ENCODE measurements at places on chromosomes 1 and 21. TPM values are rescaled to one million over a fixed set of nuclear protein-coding genes. Genes with fewer than 3 reads are reported as not detected.

DNA sequence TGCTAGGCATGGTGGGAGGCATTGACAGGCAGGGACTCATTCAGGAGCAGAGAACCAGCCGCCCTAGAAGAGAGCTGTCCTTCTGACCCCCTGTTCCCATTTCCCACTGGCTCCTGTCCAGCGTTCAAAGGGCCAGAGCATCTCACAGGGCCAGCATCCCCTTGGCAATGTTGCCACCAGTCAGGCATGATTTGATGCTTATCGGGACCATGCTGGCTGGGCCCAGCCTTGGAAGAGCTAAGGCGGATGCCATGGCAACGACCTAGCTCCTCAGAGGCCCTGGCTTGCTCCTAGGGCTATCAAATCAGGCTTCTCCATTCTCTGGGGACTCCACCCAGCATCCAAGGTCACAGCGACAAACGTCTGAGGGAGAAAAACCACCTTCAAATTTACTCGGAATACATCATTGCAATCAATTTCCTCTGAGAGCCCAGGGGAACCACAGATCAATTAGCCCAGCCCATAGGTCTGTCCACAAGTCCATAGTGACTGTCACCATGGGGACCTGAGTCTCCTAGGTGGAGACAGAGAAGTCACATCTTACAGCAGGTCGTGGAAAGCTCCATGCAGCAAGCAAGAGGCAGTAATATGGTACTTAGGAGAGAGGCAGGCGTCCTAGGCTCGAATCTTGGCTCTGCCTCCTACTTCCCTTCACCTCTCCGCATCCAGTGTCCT is 14.1 kb upstream of the VWA5B1 start:
- DNase-seq: no peak

Gene GPR157
- polyA plus RNA-seq: 1.5 TPM

DNA sequence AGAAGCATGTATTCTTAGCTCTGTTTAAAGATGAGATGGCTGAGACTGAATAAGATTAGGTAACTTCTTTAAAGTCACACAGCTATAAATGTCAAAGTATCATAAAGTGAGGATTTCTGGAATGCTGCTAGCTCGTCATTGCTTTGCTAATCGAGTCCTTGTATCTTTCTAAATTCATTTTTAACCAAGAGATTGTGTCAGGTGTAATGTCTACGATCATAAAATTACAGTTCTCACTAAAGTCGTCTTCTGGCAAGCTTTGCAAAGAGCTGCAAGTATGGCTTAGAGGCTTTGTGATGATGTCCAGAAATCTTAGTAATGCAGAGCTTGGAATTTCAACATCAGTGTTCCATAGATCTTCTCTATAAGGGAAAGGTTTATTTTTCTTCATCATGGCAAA is 569.8 kb downstream of the LMO4 start:
- DNase-seq: no peak

Gene MATN1
- polyA plus RNA-seq: 0.17 TPM

DNA sequence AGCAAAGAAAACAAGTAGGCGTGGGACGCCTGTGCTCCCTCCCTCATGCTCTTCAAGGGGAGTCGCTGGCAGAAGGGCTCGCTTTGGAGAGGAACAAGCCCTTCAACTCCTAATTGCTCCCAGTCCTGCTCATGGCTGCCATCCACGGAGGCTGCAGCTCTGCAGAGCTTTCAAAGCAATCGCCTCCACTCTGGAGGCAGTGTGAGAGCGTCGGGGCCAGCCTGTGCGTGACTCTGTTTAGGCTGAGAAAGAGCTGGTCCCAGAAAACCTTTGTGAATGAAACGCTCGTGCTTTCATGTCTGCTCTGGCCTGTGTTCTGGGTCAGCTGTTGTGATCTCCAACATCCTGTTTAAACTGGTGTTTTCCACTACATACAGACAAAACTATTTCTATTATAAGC is 23.9 kb upstream of the RUNX1 start:
- DNase-seq: peak; percentile 17

GRCh38 chr1:45685308-45686014 is 872 bp downstream of the GPBP1L1 start:
- peak; percentile 36 for DNase-seq

Gene C1orf21
- 40.3 TPM for polyA plus RNA-seq
